ENCODE measurements at places on chromosomes 6 and 20. TPM values are rescaled to one million over a fixed set of nuclear protein-coding genes. Genes with fewer than 3 reads are reported as not detected.

MOXD1 gene
- 22.6 TPM for total RNA-seq

KIFC1 gene
- total RNA-seq: 98.5 TPM

DLL1 gene
- 4.7 TPM for total RNA-seq

EPPIN gene
- total RNA-seq: not detected

GSTA4 gene
- 25.8 TPM for total RNA-seq

GSTA1 gene
- not detected for total RNA-seq

GSTA2 gene
- total RNA-seq: not detected

NAA20 gene
- total RNA-seq: 59.8 TPM
